ENCODE measurements at places on chromosomes 4 and X.

DNA sequence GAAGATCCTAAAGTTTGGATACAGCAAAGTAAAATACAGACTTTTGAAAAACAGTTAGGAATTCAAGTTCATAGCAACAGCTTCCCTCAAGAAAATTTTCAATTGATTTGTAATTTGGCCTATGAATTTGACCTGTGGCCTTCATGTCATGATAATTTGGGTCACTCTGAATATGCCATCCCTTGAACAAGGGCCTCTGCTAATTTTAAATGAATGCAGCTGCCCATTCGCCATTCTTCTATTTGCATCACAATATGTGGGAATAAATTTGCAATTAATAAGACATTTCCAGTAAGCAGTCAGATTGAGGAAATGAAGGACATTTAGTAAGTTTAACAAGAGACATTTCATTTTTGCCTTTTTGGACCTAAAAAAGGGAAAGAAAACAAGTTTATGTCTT, 1.9 kb upstream of the REST start:
- DNase-seq = no peak

DNA sequence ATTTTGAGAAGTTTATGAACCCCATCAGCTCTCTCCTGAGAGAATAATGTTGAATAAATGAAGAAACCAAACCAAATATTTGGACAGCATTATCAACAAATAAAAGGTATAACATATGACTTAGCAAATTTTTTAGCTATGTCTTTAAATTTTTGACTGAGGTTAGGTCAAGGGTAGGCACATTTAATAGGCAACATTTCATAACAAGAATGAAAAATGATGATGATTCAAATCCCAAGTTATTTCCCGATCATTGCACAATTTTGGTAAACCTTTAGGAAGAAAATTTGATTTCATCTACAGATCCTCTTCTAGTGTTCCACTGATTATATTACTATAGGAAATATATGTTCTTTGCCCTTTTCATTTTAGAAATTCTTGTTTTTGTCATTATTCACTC, 123.7 kb upstream of the TLR3 start:
- no peak for DNase-seq

GRCh38 chrX:32530802-32531403, 680.4 kb downstream of the DMD start:
- no peak for DNase-seq

DNA sequence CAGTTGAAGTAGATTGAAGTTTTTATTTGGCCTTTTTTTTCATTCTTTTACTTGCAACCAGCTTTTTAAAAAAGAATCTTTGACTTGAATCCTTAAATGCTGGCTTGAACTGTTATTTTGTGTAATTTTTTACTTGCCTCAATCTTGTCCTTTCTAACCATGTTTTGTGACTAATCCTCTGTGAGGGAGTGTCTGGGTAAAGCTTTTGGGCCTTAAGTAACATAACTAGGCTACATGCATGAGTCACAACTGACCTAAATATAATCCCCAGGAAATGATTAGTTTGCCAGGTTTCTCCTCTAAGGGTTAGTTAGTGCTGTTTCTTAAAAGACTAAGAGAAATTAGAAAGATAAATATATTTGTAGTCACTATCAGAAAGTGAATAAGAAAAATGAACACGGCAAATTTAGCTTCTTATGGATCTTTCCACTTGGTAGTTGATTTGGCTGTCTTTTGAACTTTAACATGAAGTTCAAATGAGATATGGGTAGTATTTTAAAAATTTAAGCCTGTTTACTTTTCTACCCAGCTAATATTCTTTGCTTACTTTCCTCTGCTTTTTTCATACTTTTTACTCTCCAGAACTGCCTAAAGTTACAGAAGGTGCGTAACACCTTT, 13.0 kb downstream of the EXOC1 start:
- DNase-seq = no peak

- DNase-seq = no peak
Measured at GRCh38 chr4:83582289-83582785, 46.4 kb downstream of the GPAT3 start.

- DNase-seq = no peak
Measured at GRCh38 chrX:109312757-109313156, 169.1 kb downstream of the GUCY2F start.

DNA sequence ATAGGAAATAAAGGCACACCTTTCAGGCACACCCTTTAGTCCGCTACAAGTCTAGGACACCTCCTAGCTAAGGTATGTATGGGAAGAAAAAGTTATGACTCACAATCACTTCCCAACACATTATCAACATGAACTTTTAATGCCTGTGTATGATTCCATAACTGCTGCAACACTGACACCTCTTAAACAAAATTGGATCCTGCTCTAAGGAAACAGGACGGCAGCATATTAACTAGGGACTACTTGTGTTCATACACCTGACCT, 2.4 kb upstream of the PPP3CA start:
- no peak for DNase-seq

DNA sequence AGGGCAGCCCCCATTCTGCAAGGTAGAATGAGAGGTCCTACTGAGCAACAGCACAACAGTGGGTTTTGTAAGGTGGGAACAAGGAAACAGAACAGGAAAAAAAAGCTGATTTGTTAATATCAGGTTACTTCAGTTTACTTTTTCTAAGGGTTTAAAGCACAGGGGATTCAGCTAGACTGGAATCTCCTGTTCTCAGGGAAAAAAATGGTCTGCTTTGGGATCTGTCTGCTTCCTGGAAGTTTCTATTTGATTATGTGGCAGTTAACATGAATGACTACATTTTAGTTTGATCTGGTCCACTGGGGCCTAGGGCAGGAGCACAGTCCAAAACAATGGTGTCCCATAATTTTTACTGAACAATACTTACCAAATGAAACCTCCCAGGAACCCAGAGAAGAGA, 104.6 kb downstream of the FBXW7 start:
- no peak for DNase-seq

DNA sequence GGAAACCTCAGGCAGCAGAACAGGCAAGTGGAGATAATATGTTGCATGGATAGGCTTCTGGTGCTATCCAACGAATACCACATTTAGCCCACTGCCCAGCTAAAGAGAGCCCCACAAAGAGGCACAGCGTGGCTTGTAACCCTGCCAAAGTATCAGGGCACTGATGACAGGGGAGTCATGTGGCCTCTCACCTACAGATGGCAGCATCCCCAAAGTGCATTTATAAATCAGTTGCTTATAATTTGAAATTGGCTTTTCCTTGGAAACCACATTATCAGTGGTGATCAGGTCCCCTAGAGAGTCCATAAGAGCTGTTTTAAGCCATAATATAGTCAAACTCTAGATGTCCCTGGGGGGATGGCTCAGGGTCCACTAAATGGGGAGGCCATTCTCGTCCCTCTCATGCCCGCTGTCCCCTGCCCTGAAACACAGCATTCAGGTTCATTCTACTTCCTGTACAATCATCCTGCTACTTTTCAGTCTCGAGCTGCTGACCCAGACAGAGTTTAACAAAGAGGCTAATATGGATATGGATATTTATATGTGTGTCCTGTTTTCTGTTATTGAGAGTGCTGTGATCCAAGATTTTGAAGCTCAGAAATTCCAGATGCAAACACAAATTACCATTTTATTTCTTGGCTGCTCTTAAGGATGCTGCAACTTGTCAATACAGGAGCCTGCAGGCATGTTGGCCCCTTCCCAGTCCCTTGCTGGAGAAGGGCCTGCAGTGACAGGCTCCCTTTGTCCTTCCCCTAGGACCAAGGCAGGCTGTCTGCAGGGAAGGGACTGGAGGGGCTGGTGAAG, 28.5 kb downstream of the SRPX start:
- DNase-seq = peak; percentile 0

- DNase-seq = no peak
Measured at GRCh38 chrX:105822138-105823091, at the start of gene NRK. NRK (plus strand) TSS chrX:105822539; CDS start chrX:105822846, 307 bp downstream.

DNA sequence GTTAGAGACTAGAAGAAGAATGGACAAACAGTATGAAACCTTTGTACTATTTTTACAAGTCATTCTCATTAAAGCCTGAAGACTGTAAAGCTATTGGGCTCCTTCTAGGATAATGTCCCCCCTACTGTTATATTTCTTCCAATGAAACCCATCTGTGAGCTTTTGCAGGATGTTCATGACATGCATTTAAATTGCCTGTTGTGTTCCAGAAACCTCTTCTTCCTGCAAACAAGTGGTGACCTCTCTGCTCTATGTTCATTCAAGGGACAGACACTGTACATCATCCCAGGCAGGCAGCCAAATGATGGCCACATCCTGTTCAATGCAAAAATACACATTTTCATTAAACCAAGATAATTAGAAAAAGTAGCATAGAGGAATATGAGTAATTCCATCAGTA, 128.0 kb downstream of the C4orf33 start:
- peak; percentile 69 for DNase-seq

DNA sequence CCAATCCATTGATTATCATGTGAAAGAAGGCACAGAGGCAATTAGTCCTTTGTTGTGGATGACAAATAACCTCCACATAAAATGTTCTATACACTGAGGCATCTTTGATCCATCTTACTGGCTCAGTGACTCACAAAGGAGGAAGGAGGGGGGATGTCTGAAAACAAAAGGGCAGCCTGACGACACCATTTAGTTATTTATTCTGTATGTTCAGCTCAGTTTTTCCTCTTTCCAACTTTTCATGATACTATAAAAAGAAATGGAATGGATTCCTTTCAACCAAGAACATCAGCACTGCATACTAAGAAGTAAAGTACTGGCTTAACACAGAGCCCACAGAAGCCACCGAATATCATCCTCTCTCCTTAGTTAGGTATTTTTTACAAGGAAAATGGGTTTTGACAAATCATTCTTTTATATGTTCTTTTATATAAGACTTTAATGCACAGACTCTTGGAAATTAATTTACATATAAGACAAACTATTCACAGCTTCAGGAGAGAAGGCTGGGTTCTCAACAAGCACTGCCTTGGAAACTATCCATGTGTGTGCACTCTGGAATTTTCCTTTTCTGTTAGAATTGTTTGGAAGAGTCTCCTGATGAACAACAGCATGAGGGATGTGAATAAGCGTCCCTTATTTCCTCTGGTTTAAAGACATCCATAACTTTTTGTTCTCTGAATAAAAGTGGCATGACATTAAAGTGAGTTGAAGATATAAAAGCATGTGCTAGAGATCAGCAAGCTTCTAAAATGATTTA, 135.6 kb downstream of the TSPAN5 start:
- DNase-seq = no peak

- DNase-seq = no peak
Measured at GRCh38 chrX:106906361-106906760, 3.2 kb upstream of the RIPPLY1 start.

- no peak for DNase-seq
Measured at GRCh38 chr4:62344915-62345314, 1144.8 kb downstream of the ADGRL3 start.

- DNase-seq = no peak
Measured at GRCh38 chr4:5215321-5215720, 164.0 kb downstream of the STK32B start.

DNA sequence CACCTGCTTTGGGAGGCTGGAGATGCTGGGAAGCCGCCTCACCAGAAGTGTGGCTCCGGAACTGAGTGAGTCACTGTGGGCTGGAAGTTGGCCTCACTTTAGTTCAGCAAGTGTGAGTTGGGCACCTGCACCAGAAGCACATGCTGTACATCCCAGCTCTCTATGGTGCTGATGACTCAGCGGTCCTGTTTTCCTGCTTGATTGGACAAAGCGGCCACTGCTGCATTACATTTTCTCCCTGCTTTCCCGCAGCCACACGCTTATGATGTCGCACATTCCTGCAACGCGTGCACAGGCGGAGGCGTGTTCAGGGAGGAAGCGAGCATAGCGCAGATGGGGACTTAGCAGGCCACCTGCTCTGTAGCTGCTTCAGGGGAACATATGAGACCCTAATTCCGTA, 26.7 kb upstream of the CLDN34 start:
- no peak for DNase-seq

DNA sequence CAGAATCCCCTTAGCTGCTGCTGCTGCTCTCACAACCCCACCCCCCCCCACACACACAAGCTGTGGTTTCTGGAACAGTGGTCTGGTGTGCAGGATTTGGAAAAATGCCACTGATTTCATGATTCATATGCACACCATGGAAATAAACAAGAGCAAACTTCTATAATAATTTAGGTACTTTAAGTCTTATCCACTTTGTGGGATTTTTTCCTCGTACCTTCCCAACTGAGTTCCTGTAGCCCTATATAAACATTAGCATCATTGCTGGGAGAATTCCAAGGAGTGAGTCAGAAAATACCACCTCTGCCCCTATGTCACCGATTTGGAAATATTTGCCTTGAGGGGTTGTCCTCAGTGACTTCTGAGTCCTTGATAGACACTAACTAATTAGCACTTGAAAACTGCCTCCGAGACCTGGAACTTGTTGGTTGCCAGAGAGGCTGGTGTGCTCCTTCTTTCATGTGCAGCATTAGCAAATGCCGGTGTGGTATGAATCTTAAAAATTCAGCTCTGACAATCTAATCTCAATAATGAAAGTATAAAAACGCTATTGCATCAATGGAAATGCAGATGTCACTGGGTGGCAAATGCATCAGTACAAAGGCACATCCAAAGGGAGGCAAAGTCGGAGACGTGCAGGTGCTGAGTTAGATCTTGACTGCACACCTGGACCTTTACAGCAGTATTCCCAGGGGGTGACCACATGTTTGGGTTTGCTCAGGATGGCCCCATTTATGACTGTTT, 61.8 kb downstream of the CPE start:
- no peak for DNase-seq

DNA sequence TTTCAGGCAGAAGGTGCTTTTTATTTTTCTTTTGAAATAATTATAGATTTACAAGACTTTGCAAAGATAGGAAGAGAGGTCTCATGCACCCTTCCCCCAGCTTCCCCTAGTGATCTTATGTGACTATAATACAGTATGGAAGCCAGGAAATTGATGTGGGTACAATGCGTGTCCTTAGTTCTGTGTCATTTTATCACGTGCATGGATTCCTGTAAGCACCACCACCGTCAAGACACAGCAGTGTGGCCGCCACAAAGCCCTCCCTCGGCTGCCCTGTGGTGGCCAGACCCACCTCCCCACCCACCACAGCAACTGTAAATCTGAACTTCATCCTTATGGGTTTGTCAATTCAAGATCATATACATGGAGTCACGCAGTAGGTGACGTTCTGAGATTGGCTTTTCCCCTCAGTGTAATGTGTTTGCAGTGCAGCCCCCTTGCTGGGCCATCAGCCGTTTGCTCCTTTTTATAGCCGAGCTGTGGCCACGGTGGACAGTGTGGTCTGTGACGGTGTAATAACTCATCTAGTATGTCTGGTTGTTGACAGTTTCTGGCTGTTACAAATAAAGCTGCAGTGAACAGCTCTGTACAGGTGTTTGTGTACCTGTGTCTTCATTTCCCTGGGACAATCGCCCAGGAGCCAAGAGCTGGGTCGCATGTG, 10.9 kb upstream of the HTRA3 start:
- no peak for DNase-seq

- no peak for DNase-seq
Measured at GRCh38 chr4:2858451-2859217, 15.0 kb downstream of the ADD1 start.

DNA sequence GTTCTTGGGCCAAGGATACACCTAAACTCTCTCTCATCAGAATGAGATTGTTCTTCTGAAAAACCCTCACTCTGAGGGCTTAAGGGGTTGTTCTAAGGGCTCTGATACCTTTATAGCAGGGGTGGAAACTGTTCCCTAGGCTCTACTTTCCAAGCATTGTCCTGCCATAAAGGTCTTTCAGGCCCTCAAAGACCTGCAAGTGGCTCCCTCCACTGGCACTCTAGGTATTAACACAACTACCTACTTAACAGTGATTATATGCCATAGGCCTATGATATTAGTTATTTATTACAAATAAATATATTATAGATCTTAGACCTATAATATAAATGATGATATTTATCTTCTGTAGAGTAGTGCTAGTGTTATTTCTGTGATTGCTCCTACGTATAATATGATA, 473.7 kb upstream of the RPS6KA3 start:
- DNase-seq = no peak

All from NCI-H748 treated with DMSO at 0.1 percent for 48 hours (cell line).